Brain pericyte (primary cell): ENCODE measurements at places on chromosomes 7 and 10.

DNA sequence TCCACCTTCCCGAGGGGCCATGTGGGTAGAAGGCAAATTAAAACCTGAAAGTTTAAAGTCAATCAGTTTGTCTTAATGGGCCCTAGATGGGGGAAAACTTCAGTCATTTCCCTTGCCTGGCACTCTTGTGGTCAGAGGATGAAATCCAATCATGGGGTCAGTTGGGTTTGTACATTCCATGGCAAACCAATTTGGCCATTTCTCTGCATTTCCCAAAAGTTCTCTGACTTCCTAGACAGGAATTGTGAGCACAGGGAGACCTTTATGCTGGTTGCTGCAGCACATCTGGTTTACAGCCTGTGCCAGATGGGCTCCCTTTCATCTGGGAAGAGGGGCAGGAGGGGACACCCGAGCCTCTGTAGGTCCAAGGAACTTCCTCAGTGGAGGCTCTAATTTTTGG lies 113.0 kb downstream of the CYP26A1 start:
- DNase-seq = no peak

DNA sequence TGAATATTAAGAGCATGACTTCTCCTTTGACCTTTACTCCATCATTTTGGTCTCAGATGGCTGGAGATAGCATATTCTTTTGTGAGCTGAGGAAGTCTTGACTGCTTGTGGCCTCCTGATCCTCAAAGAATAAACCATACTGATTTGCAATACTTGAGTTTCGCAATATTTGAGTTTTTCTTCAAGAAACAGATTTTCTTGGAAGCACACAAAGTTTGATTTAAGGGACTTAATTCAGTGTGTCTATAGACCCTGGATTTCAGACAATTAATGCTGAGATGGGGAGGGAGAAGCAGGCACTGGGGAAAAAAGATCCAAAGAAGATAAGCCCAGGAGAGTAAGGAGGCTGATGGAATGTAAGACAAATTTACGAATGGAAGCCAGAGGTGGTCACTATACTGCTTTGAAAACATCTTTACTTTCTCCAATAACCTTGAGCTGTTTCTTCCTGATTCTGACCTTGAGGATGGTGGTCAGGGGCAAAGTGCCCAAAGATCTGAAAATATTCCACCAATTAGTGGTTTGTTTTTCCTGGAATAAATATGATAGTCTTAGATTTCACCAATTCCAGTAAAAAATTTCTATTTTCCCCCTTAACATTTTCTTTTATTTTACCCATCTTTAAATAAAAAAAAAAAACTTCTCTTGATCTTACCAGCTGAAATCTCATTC lies 7.5 kb downstream of the EPDR1 start:
- no peak for DNase-seq

DNA sequence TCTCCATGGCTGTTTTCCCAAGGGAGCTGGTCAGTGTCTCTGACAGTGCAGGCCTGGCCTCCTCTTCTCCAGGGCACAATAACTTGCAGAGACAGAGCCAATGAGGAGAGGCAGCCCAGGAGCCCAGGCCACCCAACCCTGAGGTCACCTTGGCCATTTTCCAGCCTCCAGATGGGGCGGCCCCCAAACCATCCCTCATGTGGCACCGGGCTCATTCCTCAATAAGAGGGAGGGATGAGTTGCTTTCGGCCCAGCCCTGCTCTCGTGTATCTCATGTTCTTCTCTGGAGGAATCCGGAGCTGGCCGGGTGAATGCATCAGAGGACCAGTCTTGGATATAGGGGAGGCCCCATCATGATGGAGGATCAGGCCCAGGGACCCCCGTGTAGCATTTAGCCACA lies 98.9 kb downstream of the C10orf105 start:
- no peak for DNase-seq

- no peak for DNase-seq
Measured at GRCh38 chr10:47207281-47207615, 92.7 kb upstream of the GDF10 start.

GRCh38 chr10:97759158-97759887 lies 12.5 kb downstream of the SFRP5 start:
- no peak for DNase-seq

DNA sequence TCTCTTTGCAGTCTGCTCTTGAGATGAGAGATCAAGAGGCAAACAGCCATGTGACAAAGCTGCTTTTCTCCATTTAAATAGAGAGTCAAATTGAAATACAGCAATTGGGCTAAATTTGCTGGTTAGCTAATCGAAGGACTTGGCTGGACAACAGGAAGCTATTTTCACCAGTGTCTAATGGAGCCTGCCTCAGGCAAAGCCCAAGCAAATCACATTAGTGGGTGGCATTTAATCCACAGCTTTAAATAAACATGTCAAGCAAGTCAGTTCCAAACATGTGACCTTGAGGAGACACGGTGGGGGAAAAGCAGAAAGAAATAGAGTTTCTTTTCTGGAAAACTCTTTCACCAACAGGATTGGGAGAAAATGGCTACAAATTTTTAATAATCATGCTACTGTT lies 180.5 kb upstream of the AOAH start:
- DNase-seq = no peak

- DNase-seq = no peak
Measured at GRCh38 chr10:72321248-72322029, 33.3 kb downstream of the DNAJB12 start.

GRCh38 chr7:148234715-148235114 lies 355.9 kb upstream of the C7orf33 start:
- no peak for DNase-seq

DNA sequence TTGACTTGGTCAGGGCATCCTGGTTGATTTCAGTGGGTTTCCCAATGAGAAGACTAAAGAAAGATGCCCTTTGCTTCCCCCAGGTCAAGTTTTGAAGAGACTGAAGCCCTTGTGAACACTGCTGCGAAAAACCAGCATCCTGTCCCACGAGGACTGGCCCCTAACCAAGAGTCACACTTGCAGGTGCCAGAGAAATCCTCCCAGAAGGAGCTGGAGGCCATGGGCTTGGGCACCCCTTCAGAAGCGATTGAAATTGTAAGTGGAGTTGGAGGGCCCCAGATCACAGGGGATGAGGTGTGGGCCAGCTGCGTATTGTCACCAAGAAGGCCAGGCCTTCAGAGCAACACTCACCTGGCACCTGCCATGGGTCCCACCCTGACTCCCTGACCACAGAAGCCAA lies 43.3 kb upstream of the BTBD16 start:
- no peak for DNase-seq

GRCh38 chr10:133328358-133329343 lies 8.0 kb downstream of the CALY start:
- no peak for DNase-seq

DNA sequence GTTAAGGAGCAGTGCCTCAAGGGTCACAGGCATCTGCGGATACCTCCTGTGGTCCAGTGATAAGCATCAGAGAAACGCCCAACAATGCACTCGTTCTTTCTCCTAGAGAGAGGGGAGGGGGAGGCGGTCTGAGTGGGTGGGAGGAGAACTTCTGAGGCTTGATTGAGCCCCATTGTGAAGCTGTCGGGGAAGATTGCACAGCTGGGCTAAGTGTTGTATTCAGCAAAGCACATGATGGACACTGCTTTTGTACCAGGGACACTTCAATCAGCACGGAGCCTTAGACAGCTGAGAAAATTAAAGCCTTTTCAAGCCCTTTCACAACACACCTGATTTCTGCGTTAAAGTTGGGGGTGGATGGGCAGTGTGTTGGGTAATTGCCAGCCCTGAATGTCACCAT lies 230.3 kb upstream of the GHITM start:
- DNase-seq = no peak

- DNase-seq = no peak
Measured at GRCh38 chr7:155002411-155003091, 373 bp downstream of the PAXIP1 start.

GRCh38 chr10:78851647-78852046 lies 217.1 kb upstream of the ZMIZ1 start:
- DNase-seq = no peak

GRCh38 chr10:55668326-55668922 lies 692.6 kb downstream of the ZWINT start:
- no peak for DNase-seq

DNA sequence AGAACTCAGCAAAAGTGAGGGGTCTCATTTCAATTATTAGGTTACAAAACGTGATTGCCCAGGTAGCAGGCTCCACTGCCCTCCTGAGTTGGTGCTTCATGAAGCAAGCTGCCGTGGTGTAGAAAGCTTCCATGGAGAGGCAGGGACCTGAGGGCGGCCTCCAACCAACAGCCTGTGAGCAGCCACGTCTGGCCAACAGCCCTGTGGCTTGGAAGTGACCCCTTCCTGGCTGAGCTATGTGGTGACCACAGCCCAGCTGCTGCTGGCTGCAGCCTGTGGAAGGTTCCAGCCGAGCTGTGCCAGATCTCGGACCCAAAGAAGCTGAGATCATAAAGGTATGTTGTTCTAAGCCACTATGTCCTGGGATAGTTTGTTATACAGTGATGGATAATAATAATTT lies 122.5 kb upstream of the KLF6 start:
- DNase-seq = no peak

DNA sequence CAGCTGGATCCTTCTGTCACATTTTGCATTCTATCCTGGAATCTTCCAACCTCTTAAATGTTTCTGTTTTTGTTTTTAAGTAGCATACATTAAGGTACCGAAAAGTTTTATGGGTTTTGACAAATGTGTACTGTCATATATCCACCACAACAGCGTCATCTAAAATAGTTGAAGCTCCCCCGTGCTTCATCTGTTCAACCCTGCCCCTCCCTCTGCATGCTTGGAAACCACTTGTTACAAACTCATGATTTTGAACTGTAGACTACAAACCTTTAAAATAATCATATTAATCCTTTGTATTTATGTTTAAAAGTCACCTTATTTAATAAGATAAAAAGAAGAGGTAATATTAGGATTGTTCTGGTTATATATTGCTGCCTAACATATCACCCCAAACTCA lies 182.8 kb upstream of the SMIM30 start:
- DNase-seq = no peak
